Kidney glomerular epithelial cell (primary cell): ENCODE measurements at places on chromosomes 5 and 9.

DNA sequence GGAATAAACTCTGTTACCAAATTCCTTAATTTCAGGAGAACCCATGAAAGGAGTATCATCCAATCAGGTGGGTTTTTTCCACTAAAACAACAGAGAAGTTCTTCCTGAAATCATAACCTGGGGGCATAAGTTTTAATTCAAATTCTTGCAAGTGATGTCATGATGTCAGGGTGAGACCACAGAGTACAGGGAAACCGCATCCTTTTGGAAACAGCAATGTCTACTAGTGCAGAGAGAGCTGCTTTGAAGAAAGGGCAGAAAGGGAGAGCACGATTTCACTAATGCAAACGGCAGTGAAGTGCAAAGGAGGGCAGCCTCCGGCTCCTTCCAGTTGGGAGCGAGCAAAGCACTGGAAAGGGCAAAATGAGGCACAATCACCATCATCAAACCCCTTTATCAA lies 20.6 kb upstream of the CMBL start:
- DNase-seq, result no peak

DNA sequence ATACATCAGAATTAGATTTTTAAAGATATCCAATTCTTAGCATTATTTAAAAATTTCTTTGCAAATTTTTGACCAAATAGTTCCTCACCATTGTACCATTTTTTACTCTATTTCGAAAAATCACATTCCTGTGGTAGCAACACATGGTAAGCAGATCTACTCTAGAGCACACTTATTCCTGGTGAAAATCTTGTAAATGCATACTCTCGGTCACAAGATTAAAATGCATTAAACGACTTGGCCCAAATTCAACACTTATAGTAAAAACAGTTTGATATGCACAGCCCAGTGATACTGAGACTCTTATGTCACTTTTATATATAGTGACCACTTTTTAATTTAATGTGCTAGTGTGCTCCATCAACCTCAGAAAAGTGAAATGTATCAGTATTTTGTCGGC lies 208.8 kb upstream of the TARS1 start:
- DNase-seq, result no peak

DNA sequence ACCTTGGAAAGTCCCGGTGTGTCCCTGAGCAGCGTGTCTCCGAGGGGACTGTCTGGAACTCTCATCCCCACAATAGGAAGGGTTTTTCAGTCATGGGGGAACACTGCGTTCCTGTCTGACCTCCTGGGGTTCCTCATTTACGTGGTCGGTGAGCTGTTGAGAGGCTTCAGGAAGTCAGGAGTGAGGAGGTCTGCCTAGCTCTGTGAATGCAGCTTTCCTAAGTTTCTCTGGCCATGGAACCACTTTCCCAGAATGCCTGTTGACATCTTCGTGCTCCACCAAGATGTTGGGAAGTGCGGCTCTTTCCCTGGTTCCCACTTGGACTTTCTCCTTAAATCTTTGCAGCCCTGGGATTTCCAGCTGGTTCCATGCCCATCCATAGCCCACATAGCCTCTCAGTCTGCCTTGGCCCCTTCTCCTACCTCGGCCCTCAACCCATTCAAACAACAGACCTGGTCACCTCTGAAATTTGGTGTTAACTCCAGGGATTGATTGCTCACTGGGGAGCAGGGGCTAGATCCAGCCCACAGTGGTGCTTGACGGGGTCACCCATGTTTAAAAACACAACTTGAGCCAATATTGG lies 27.2 kb downstream of the PSAT1 start:
- no peak for DNase-seq

DNA sequence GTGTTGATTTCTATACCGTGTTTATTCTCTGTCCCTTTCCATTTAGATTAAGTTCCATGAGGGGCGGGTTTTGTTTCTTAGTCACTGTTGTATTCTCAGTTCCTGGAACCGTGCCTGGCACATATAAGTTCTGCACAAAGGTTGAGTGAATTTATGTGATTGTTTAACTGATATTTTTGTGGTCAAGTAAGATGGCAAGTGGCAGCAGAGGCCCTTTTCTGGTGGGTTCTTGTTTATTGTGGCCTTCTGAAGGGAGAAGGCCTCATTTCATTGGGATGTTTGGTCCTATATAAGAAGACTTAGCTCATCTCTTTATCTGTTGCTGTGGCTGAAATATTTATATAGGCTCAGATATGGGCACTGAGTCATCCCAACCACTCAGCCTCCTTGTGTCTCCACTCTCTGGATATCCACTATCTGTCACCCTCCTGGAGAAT lies 262.5 kb downstream of the PSAT1 start:
- DNase-seq, result no peak

GRCh38 chr5:125232779-125233230 lies 486.4 kb upstream of the ZNF608 start:
- no peak for DNase-seq

DNA sequence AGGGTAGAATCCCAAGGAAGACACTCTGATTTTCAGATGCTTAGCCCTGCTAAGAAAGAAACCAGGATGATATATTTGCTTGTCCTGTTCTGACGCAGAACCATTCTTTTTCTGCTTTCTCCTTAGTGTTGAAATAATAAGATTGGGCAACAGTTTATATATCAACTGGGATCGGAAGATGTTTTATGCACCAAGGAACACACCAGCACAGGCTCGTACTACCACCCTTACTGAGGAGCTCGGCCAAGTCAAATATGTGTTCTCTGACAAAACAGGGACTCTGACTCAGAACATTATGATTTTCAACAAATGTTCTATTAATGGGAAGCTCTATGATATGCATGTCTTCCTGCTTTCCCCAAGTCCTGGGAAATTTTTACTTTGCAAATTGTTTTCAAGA lies 19.0 kb upstream of the RUSC2 start:
- DNase-seq, result peak; percentile 42

DNA sequence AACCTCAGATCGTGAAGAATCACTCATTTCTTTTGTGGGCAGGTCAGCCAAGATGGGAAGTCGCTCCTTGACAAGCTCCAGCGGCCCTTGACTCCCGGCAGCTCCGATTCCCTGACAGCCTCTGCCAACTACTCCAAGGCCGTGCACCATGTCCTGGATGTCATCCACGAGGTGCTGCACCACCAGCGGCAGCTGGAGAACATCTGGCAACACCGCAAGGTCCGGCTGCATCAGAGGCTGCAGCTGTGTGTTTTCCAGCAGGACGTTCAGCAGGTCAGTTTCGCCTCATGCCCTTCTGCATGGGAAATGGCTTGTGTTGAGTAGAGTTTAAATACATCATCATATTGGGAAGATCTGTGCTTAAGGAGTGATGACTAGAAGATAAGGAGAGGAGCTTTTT lies 173.3 kb downstream of the TRIO start:
- DNase-seq, result no peak

DNA sequence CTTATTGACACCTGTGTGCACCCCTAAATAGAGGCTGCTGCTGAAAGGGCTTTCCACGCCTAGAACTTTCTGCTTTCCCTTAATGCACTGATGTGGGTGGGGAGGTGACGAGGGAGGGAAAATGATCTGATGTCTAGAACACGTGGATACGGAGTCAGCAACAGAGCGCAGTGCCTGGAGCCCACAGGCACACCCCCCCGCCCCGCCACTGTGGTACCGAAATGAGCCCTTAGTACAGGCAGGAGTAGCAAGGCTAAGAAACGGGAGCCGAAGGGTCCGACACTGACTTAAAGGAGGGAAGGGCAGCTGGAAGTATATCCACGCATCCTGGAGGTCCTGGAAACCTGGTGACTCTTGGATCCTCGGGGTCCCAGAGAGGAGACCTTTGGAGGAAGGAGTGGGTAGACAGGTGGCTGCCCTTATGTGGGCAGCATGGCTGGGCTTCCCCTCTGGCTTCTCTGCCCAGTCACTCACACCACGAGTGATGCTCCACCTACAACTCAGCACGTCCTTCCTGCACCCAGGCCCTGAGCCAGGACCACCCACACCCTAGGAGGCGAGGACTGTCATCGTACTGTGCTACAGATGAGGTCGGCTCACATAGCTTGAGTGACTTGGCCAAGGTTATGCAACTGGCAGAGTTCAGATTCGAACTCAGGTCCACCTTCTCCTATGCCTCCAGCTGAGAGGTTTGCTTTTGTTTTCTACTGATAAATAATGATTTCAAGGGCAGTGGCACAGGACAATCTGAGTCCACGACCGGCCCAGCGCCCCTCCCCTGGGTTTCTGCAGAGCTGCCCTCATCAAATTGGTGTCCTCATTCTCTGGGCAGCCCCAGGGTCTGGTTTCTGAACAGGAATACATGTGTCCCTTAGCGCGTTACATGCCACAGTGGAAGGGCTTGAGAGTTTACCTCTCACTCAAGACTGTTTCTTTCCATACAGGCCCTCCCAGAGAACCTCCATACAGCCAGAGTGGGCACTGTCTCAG lies 4.7 kb upstream of the VAV2 start:
- DNase-seq, result no peak
